ENCODE measurements at places on chromosomes 2 and 18.
A peak's percentile ranks its signal among the peaks of the same experiment; 100 is the strongest.

DNA sequence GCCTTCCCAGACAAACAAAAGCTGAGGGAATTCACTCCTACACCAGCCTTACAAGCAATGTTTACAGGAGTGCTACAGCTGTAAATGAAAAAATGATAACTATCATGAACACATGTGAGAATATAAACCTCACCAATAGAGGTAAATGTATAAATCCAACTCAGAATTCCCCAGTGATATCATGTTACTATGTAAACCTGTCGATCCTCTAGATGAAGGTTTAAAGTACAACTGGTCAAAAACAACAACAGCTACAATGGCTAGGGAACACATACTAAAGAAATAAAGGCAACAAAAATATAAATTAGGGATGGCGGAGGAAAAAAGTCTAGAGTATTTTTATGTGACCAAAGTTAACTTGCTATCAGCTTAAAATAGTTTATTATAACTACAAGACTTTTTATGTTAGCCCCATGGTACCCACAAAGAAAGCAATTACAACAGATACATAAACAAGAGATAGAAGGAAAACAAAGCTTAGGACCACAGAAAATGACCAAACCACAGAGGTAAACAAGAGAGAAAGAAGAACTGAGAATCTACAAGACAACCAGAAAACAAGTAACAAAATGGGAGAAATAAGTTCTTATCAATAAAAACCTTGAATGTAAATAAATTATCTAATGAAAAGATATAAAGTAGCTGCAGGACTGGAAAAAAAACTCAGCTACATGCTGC, 8.3 kb downstream of the CERKL start:
- DNase-seq = no peak

- no peak for DNase-seq
Measured at GRCh38 chr2:9693646-9694045, 62.8 kb upstream of the YWHAQ start.

DNA sequence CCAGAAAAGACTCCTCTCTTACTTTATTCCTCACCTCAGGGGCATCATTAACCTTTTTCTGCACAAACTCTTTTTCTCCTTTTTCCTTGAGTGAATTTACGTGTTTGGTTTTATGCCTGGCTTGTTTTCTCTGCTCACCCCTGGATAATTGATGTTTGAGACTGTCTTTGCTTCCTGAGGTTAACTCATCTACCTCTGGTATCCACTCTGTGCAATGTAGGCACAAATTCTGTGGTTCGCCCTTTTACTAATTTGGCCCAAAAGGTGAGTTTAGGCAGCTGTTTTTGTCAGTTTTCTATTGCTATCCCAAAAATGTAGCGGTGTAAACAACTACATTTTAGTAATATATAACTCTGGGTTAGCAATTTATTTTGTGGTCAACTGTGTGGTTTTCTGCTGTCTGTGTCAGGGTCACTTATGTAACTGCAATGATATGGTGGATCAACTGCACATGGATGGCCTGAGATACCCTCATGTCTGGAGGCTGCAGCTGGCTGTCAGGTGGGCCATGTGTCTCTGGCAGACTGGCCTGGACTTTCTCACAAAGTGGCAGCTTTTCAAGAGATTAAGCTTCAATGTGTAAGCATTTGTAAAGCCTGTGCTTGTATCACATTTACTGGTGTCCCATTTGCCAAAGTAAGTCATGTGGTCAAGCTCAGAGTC, 329.7 kb downstream of the FSIP2 start:
- DNase-seq = peak; percentile 2

GRCh38 chr2:27219091-27219490, 1.9 kb downstream of the CAD start:
- DNase-seq = no peak

DNA sequence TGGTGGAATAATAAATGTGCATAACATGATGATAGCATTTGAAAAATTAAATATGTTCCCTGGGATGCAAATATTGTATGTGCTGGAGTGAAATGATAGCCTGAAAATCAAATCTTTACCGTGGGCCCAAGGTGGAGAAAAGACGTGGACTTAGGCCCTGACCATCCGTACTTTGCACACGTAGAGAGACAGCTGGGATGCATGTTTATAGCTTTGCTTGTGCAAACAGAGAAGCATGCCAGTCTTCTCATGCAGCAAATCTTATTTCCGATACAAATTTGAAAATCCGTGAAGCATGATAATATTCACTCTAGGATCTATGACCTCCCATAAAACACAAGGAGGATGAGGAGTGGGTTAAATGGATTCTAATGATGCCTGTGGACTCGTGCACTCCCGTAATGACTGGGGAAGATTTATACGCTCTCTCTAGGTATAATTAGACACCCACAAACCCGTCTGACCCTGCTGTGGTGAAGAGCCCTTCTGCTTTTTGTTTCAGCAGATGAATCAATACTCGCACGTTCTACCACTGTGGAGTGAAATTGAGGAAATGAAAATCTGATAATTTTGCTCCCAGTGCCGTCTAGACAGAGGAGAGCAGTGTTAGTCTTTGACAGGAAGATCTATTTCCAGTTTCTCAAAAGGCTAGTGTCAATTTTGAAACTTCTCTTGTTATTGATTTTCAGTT, 810.3 kb upstream of the SALL3 start:
- no peak for DNase-seq

DNA sequence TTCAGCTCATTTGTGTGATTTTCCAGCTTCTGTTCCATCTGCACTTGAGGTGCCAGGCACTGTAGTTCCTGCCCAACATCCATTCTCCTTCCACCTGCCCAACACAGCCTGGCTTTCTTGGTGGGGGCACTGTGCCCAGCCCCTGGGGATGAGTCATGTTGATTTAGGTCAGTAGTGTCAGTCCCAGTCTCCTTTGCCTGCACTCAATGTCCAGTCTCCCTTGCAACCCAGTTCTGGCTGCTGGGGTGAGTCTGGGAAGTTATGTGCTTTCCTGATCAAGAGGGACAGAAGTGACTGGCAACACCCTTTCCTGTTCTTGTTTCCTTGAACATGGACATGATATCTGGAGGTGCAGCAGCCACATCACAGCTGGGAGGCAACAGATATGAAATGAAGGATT, 1.5 kb upstream of the ASB18 start:
- no peak for DNase-seq

DNA sequence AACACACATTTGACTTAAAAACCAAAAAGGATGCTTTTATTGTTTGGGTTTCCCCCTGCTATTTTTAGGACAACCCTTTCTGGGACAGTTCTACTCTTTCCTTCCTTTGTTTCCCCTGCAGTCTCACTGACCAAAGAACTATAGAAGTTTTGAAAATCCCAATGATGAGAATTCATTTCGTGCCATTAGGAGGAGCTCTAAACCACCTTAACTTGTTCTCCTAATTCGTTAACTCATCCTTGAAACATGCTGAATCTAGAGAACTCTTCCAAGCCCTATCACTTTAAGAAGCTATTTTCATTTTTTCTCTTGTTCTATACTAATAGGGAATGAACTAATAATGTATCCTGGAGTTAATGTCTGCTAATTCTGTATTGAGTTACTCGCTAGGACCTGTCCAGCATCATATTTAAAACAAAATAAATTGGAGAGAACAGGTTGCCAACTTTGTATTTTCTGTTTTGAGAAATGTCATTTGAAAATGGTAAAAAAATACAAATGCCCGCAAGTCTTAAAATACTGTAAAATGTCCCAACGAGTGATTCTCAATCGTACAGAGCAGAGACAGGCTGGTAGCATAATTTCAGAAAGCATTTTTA, 62.9 kb downstream of the AFTPH start:
- peak; percentile 85 for DNase-seq

DNA sequence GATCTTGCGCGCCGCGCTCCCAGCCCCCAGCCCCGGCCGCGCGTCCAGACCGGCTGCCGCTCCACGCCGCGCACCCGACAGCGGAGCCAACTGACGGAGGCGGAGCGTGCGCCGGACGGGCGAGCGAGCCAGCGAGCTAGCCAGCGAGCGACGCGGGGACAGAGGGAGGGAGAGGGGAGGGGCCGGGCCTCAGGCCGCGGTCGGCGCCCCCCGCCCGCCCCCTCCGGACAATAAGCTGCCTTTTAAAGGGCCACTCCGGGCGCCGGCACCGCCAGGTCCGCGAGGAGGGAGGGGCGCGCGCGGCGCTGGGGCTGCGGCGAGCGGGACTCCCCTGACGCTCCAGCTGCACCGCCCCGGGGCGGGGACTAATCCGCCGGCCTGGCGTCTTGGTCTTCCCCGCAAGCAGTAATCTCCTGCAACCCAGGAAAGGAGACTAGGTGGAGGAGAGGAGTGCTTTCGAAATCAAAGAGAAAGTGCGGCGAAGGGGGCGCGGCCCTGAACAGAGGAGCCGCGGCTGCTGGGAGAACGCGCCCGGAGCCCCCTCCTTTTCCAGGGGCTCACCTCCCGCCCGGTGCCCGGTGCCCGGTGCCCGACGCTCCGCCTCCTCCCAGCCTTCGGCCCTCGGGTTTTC, at the start of gene BIN1:
TSS of gene BIN1 (minus strand) at position 164 of the 631 bp plus-strand sequence. CDS start 211 bp downstream, outside the sequence.
- DNase-seq = peak; percentile 90

- no peak for DNase-seq
Measured at GRCh38 chr18:66647671-66648070, 43.8 kb upstream of the CDH19 start.

DNA sequence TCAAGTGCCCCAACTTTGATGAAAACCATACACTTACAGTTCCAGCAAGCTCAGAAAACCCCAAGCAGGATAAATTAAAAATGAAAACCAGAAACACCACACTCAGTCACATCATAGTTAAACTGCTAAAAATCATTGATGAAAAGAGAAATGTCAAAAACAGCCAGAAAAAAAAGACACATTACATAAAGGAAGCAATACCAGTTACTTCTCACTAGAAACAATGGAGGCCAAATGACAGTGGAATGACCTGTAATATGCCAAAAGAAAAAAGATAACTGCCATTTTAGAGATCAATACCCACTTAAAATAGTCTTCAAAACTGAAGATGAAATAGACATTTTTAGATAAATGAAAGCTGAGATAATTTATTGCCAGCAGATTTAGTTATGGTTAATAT, 66.0 kb downstream of the MAP3K20 start:
- no peak for DNase-seq

- DNase-seq = peak; percentile 46
Measured at GRCh38 chr2:228927028-228928010, 343.8 kb downstream of the PID1 start.

DNA sequence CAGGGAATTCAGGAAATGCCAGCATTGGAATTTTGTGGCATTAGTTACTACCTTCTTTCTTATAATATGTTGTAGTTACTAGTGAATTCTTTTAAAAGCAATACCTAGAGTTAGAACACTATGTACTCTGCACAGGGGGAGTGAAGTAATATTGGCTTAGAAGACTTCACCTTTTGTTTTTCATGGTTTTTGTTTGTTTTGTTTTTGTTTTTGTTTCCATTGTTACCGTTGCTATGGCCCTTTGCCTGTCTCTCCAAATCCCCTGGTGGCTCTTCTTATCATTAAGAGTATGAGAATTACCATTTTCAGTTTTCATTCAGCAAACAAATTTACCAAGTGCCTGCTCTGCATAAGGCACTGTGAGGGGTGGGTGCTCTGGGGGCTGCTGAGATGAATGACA, 160.1 kb downstream of the HAUS1 start:
- peak; percentile 65 for DNase-seq

- peak; percentile 76 for DNase-seq
Measured at GRCh38 chr2:179338681-179339080, 74.0 kb upstream of the SESTD1 start.

DNA sequence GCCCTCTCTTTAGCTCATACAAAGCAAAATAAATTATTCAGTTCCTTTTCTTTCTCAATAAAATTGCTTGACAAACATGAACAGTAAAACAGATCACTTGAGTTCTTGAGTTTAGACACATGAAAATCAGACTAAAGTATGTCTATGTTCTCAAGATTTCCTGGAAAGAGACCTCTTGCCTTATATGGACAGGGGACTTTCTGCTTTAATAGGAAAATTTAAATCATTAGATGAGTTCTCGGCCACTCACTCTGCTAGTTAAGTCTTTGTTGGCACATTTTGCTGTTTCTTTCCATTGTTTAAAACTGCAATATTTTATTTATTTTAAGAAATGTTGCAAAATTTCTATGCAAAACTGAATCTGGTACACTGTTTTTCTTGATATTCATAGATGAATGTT, 207.8 kb downstream of the RND3 start:
- peak; percentile 28 for DNase-seq

GRCh38 chr2:1438972-1439371, 25.7 kb downstream of the TPO start:
- DNase-seq = no peak

GRCh38 chr18:50460716-50461115, 85.9 kb downstream of the SKA1 start:
- DNase-seq = no peak

DNA sequence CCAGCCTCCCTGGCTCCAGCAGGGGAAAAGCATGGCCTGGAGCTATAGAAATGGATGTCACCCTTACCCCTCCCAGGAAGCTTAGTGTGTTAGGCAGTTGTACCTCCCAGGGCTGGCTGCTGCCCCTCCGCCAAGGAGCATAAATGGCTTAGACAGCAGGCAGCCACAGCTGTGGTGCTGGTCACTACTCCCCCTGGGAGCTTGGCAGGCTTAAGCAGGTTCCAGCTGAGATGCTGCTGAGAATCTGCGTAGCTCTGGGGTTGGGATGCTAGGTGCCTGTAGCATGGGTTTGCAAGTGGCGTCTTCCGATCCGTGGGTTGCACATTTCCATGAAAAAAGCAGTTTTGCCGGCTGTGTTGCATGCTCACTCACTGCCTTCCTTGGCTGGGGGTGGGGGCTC, 369.7 kb downstream of the CTNNA2 start:
- DNase-seq = no peak

GRCh38 chr2:158990397-158991214, 22.2 kb downstream of the TANC1 start:
- DNase-seq = peak; percentile 67

- DNase-seq = no peak
Measured at GRCh38 chr18:22557168-22557941, 139.6 kb upstream of the CTAGE1 start.

DNA sequence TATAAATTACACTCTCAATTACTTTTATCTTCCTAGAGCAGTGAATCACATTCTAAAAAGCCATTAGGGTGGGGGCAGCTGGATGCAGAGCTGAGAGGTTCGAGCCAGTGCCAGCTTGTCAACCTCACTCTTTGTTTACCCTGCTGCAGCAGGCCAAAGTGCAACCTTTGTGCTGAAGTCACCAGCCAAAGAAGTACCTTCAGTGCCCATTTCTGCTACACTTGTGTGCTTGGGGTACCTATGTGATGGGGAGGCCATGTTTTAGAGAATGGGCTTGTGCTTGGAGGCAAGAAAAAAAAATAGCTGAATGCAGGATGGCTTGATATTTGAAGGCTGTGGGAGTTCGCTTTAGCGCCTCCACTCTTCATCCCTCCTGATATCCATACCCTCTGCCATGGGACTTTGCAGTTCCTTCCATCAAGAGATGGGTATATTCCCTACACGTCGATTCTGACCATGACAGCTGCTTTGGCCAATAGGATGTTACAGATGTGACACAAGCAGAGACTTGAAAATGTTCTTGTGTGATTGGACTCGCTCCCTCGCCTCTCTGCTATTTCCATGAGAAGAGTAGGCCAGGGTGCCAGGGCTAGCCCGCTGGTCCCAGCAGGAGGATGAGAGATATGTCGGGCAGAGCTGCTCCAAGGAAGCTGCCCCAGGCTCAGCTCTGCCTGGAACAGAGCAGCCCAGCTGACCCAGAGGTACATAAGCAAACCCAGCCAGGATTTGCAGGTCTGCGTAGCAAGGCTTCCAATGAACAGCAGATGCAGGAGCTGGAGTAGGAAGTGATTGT, 12.7 kb upstream of the FZD5 start:
- no peak for DNase-seq

- DNase-seq = no peak
Measured at GRCh38 chr2:190763901-190764514, 115.1 kb downstream of the NAB1 start.
